ENCODE measurements at places on chromosomes 7 and 10.

GRCh38 chr7:81761821-81762220 lies 8.0 kb downstream of the HGF start:
- DNase-seq, result no peak

DNA sequence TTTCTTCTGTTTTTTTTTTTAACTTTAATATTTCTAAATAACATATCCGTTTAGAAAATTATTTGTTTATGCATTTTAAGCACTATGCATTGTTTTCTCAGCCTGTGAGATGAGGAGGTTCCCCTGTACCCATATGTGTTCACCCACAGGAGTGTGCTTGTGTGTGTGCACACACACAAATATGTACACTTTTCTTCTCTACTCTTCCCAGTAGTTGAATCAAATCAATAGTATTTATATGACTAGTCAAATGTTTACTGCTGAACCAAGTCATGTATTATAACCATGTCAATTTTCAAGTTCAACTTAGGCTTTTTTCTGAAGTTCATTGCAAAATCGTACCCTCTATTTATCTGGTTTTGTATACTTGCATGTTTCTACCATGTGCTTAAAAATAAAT lies 37.3 kb downstream of the HDAC9 start:
- no peak for DNase-seq

DNA sequence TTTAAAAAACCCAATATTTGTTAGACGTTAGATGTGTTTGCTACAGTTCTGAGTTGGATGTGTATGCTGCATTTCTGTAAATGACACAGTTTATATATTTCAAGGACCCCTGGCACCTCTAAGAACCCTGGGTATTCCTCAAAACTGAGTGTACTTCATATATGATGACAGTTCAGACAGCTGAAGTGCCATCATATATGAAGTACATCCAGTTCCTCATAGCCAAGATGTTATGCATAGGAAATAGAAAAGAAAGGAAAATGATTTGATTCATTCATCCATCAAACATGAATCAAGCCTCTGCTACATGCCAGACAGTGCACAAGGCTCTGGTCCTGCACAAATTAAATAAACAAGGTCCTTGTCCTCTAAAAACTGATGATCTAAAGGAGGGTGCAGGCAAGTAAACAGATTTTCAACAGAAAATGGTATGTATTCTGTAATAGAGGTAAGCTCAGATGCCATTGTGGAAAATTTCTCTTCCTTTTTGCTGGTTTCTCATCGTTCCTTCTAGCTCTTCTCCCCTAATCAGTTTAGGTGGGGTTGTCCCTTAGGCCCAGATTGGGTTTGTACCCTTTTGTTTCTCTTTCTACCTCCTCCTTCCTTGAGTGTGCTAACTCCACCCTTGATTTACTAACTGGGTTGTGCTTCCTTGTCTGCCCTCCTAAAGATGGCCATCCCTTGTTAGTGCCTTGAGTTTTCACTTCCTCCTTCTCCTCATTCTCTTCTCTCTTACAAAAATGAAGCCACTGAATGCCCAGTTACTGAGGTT lies 25.3 kb upstream of the SMIM30 start:
- no peak for DNase-seq

DNA sequence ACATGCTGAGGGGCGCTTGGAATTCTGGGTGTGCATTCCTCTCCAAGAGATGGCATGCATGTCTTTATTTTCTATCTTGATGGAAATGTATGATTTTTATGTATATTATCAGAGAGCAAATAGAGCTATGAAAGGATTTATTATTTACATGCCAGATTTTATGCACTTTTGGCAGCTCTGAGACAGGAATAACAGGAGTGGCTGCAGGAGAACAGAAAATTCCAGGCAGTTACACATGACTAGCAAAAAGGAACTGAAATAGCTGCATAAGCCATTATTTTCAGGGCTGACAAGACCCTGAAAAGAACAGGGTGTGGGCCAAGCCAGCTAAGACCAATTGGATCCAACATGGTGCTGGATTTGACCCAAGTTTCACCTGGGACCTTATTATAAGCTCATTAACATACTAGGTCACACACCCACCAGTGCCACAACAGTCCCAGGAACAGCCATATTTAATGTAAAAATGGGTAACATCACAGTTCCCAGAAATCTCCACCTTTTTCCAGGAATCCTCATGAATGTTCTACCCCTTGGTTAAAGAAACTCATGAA lies 43.2 kb upstream of the ACSL5 start:
- DNase-seq, result no peak

GRCh38 chr10:66931949-66932343 lies 6.1 kb downstream of the LRRTM3 start:
- DNase-seq, result no peak

DNA sequence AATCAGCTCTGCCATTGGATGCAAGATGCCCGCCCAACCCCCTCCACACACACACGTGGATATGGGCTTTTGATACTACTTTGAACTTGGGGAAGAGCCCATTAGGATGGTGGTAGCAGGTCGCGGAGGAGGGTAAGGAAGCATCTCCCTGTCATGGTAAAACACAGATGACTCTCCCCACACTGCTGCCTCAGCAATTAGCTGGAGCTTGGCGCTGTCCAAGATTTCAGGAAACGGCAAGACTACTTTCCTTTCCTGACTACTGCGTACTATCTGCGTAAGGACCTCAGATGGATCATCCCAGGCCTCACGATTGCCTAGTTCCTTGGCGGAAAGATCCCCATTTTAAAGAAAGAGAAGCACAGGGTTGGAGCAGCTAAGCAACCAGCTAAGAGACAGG lies 134.3 kb downstream of the C10orf90 start:
- no peak for DNase-seq

DNA sequence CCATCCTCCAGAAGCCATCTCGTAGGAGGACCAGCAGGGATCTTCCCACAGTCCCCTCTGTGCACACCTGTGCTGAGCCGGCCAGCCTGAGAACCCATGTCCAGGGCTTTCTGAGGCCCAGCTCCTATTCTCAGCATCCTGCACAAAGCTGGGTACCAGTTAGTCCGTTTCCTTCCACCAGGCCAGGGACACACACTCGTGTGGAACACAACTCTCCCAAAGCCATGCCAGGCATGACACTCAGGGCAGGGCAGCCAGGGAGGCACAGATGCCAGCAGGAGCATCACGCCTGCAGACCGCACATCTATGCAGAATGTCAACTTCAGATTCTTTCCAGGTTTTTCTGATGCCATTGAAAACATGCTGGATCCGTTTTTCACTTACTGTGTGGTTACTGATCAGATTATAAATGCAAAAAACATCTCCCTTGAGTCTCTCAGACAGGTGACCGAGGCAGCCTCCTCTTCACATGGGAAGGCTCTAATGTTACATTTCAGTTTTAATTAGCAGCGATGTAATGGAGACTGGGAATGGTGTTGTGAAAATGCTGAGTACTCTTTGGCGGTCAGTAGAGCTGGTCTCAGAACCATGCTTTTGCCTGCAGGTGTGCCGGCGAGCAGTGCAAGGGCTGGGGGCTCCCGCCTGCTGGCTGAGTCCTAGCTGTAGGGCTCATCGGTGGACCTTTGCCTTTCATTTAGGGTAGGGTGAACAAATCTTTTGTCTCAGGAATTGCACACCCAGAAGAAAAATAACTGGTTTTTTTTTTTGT lies 3.3 kb upstream of the SUN1 start:
- no peak for DNase-seq

- no peak for DNase-seq
These were observed 2.3 kb downstream of the UNCX start for GRCh38 chr7:1234881-1235500.

DNA sequence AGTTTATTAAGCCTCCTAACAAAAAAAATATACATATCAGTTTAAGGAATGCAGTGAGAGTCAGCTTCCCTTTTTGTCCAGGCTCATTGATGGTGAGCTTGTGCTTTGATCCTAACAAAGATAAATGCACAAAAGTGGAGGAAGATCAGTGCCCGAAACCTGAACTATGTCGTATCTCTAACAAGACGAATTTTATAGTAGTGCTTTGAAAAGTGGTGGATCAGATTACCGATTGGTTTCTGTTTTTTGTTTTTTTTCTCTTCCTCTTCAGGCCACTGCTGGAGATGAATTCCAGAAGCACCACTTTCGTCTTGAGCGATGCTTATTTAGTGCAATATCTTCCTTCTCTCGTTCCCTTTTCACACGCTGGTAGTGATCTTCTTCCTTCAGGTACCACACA lies 72.8 kb downstream of the RHOBTB1 start:
- DNase-seq, result no peak

- DNase-seq, result no peak
These were observed 266.9 kb upstream of the NFE2L3 start for GRCh38 chr7:25885057-25885576.

- no peak for DNase-seq
These were observed 27.1 kb downstream of the CD36 start for GRCh38 chr7:80665526-80665925.

GRCh38 chr7:156896388-156897022 lies 3.5 kb upstream of the LMBR1 start:
- DNase-seq, result no peak

- no peak for DNase-seq
These were observed 38.2 kb upstream of the CYP2C18 start for GRCh38 chr10:94645285-94645684.

DNA sequence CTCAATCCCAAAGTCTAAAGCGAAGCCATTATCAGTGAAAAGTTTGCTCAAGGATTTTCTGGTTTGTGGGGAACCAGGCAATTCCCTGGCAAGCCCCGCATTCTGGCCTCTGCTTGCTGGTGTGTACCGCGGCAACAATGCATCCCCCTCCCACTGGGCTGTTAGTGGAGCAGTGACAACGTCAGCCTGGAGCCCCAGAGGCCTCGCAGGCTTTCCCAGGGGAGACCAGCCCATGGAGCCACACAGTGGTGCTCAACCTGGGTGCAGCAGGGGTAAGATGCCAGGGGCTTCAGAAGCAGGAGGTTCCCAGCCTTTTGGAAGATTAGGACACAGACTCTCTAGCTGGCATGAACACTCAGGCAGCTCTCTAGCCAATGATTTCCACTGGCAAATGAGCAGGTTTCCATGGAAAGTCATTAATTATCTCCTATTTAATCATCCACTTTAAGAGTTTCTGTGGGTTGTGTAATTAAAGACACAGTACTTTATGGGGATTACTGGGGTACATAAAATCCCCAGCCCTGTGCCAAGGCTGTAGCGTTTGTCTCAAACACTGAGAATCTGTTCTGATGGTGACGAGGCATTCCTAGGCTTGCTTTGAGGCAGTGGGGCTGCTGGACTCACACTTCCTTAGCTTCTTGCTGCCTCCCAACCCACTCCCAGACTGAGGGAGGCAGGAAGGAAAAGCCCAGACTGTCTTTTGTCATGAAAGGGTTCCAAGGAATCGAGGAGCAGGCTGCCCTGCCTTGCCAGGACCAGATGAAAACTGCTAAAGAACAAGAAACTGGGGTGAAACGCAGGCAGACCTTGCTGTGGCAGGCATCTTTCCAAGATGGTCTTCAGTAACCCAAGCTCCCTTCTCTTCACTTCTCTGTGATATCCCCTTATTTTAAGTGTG lies 411.9 kb upstream of the SHH start:
- no peak for DNase-seq

GRCh38 chr10:35745617-35746403 lies 103.7 kb upstream of the FZD8 start:
- no peak for DNase-seq

- DNase-seq, result no peak
These were observed 10.3 kb downstream of the ZNF775 start for GRCh38 chr7:150389532-150389816.

DNA sequence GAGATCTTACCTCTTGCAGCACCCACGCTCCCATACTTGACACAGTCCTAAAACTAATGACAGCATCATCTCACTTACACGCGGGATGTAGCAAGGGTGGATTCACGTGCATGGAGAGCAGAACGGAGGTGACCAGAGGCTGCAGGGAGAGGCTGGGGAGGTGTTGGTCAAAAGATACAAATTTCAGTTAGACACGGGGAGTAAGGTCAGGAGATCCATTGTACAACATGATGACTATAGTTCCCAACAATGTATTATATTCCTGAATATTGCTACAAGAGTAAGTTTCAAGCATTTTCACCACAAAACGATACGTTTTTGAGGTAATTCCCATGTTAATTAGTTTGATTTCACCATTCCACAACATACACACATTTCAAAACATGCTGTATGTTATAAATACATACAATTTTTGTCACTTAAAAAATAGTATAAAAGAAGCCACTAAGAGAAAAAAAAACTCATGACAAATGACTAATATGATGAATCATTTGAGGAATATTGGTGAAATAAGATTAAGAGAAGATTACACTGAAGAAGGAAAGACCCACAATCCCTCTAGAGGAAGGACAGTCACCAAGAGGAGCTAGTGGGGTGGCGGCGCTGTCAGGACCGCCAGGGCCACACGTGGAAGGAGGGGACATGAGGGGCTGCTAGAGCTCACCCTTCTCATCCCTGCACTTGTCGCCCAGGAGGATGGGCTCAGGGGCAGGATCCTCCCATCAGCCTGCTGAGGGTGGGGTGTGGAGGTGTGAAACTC lies 49.4 kb upstream of the EGFR start:
- no peak for DNase-seq

DNA sequence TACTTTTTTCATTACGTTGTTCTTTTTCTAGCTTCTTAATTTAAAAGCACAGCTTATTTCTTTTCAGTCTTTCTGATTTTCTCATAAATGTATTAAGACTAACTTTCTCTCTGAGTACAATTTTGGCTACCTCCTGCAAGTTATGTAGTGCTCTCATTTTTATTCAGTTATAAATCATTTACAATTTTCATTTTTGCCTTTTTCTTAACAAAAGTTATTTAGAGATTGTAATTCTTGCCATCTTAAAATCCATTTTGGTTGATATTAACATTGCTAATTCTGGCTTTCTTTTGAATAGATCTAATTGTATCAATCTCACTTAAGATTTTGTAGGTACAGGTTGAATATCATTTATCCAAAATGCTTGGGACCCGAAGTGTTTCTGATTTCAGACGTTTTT lies 97.2 kb upstream of the LRRC4 start:
- DNase-seq, result no peak

DNA sequence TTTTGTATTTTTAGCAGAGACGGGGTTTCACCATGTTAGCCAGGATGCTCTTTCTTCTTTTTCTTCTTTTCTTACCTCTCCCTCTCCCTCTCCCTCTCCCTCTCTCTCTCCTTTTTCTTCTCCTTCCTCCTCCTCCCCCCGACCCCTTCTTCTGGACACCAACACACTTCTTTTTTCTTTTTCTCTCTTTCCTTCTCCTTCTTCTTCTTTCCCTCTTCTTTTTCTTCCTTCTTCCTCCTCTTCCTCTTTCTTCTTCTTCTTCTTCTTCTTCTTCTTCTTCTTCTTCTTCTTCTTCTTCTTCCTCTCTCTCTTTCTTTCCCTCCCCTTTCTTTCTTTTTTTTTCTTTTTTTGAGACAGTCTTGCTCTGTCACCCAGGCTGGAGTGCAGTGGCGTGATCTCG lies 14.0 kb downstream of the MMD2 start:
- no peak for DNase-seq

- DNase-seq, result no peak
These were observed 108.6 kb upstream of the ARID5B start for GRCh38 chr10:61792921-61793320.

- DNase-seq, result no peak
These were observed 85.9 kb downstream of the CD36 start for GRCh38 chr7:80724249-80724871.

All from activated gamma-delta T cell (primary cell).